Esophagus muscularis mucosa (tissue), 4 donors: ENCODE measurements at places on chromosomes 3 and 15. TPM values are rescaled to one million over a fixed set of nuclear protein-coding genes. Genes with fewer than 3 reads are reported as not detected.

GRCh38 chr15:51200792-51201191 is 106.1 kb upstream of the TNFAIP8L3 start:
- no peak overlapping the region for H3K4me3 ChIP-seq
- H3K36me3 ChIP-seq: no peaks in the 10 kb centered on the region
- H3K4me1 ChIP-seq: no peaks in the 10 kb centered on the region
- H3K27me3 ChIP-seq: no peaks in the 10 kb centered on the region

DNA sequence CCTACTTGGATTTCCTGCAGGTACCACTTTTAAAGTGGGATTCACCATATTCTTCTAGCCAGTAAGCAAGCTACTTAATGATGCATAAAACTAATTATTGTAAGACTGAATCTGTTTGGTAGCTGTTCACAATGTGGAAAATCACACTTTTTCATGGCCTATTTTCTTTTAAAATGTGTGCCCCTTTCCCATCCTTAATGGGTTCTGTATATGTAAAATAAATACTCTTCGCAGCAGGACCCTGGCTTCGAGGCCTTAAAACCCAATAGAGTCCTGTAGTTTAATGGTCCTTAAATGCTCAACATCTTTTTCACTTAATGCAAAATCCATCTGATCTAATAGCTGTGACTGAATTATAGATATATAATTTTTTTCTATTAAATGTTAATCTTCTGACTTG is 111.0 kb downstream of the UACA start:
- DNase-seq: no peak
- no peak overlapping the region for H3K4me3 ChIP-seq
- no peaks in the 10 kb centered on the region for H3K27me3 ChIP-seq

DNA sequence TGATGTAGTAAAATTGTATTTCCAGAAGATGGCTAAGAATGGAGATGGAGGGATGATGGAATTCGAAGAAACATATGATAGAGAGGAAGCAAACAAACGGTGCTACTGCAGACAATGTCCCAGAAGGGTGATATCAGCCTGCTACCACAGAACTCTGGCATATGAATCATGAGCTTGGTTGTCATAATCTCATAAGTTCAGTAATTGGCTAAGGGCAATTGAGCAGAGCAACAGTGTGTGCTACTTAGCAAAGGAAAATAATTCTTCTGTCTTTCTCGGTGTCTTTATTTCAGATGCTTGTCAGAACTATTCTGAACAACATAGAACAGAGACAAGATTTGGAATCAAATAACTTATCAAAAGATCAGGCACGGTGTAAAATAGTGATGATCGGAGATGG is 407.3 kb downstream of the GBE1 start:
- H3K4me3 ChIP-seq: no peak overlapping the region
- no peak overlapping the region for H3K27ac ChIP-seq
- H3K4me1 ChIP-seq: no peaks in the 10 kb centered on the region

Gene RPL29
- total RNA-seq: 786 TPM

Gene ZNF385D
- total RNA-seq: 8.3 TPM

Gene PPP1R14D
- not detected for total RNA-seq
